Thymus (tissue), 14 donors: ENCODE measurements at places on chromosomes 4 and X. TPM values are rescaled to one million over a fixed set of nuclear protein-coding genes. Genes with fewer than 3 reads are reported as not detected.

GRCh38 chr4:10664408-10664807 is 20.2 kb downstream of the CLNK start:
- peaks cover 12% of the 10 kb centered on the region for H3K4me1 ChIP-seq
- no peak overlapping the region for H3K4me3 ChIP-seq
- no peaks in the 10 kb centered on the region for H3K27me3 ChIP-seq
- H3K36me3 ChIP-seq = no peaks in the 10 kb centered on the region
- no peak overlapping the region for H3K27ac ChIP-seq

GRCh38 chrX:20514358-20514757 is 247.6 kb upstream of the RPS6KA3 start:
- no peaks in the 10 kb centered on the region for H3K36me3 ChIP-seq
- H3K27ac ChIP-seq = no peak overlapping the region
- H3K4me1 ChIP-seq = no peaks in the 10 kb centered on the region
- H3K27me3 ChIP-seq = no peaks in the 10 kb centered on the region

PIR gene
- total RNA-seq = 4.6 TPM

- H3K27me3 ChIP-seq = no peaks in the 10 kb centered on the region
- no peak overlapping the region for H3K27ac ChIP-seq
- no peak for DNase-seq
- no peaks in the 10 kb centered on the region for H3K36me3 ChIP-seq
- H3K4me1 ChIP-seq = no peaks in the 10 kb centered on the region
- H3K4me3 ChIP-seq = no peak overlapping the region
These were observed 469.0 kb downstream of the IDS start for GRCh38 chrX:149036086-149036485.
